ENCODE measurements at places on chromosomes 12 and 14.

DNA sequence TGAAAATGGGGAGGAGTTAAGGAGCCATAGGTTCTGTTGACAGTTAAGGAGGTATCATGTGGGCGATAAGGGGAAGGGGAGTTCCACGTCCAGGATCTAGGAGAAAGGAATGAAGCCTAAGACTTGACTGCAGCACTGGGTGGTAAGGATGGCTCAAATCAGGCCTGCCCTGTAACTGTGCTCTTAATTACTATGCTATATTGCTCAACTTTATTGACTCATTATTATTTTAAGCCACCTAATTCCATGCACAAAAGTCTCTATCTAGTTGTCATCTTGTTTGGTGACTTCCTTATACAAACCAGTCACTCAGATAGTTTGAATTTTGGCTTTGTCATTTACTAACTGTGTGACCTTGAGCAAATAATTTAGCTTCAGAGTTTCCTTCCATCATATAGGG, 242.1 kb upstream of the ARHGAP5 start:
- no peak for DNase-seq

- no peak for DNase-seq
These were observed 17.7 kb upstream of the C1S start for GRCh38 chr12:7042842-7043241.

GRCh38 chr12:54998958-54999510, 14.5 kb upstream of the TESPA1 start:
- DNase-seq = no peak

- DNase-seq = no peak
These were observed 695.6 kb upstream of the LMO3 start for GRCh38 chr12:17301544-17301943.

- DNase-seq = no peak
These were observed 661.0 kb downstream of the RPS29 start for GRCh38 chr14:48925184-48925583.

- DNase-seq = no peak
These were observed 10.3 kb downstream of the EXOC3L4 start for GRCh38 chr14:103104654-103105452.

DNA sequence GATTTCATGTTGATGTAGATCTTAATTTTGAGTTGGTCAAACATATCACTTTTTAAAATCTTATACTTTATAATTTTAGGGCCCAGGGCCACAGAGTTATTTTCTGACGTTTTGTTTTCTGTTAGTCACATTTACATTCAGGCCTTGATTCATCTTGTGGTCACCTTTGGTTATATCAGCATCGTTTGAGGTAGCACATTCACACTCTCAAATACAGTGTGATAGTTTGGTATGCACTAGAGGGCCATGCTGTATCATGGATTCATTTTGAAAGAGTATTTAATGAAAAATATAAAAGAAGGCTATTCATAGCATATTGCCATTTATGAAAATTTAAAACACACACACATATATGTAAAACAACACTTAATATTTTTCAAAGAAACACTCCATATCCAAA, 274.6 kb downstream of the RAD51B start:
- DNase-seq = no peak

DNA sequence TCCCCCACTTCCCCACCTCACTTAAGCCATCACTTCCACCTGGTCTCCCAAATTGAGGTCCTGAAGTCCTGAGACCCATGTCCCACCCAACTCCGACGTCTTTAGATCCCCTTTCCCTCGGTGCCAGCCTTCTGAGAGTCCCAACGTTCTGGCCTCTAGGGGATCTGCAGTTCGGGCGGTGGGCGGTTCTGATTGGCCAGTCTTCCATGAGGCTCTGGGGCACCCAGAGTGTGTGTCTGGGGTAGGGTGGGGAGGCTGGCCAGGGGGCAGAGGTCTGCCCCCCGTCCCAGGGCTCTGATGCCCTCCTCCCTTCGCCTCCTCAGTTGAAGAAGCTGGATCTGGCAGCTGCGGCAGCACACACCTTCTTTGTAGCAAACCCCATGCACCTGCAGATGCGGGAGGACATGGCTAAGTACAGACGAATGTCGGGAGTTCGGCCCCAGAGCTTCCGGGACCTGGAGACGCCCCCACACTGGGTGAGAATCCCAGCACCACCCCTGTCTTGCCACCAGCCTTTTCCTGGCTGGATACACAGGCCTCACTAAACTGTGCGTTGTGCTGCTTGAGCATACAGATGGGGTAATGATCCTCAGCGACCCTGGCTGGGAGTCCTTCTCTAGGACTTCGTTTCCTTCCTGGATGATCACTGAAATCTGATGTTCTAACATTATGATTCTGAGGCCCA, 1.5 kb downstream of the P3H3 start:
- no peak for DNase-seq

- DNase-seq = no peak
These were observed 180.6 kb upstream of the NUDT4 start for GRCh38 chr12:93197067-93197593.

GRCh38 chr14:64190974-64191502, 103.1 kb downstream of the ESR2 start:
- DNase-seq = no peak

DNA sequence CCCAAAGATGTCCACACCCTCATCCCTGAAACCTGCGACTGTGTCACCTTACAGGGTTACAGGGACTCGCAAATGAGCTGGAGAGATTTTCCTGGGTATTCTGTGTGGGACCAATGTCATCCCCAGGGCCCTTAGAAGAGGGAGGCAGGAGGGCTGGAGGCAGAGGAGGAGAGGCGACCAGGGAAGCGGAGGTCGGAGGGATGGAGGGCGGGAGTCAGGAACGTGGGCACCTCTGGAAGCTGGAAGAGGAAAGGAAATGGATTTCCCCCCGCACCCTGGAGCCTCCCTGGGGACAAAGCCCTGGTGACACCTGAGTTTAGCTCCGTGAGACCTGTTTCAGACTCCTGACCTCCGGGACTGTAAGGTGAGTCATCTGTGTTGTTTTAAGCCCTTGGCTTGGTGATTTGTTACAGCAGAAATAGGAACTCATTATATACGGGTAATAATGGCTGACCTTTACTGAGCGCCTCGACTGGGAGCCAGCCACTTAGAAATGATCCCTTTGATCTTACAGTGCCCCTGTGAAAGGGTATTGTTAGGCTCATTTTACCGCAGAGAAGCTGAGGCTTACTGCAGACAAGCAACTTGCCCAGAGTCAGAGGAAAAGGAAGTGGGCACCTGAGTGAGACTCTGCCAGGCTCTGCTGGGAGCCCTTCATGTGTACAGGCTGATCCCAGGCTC, 29.3 kb upstream of the FZD10 start:
- no peak for DNase-seq

DNA sequence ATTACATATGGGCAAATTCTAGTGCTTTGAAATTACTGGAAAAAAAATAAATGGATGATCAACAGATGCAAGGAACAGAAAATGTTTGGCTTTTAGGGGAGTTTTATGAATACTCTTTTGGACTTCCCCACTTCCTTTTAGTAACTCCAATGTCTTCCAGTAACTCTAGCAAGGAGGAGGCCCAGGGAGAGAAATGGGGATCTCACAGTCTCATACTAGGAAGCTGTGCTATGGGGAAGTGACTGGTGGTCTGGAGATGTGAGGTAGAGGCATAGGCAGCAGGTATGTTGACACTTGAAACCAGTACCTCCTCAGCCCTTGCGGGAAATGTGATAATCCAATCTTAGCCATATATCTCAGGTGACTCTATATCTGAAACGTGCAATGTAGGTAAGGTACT, 68.1 kb downstream of the CRADD start:
- no peak for DNase-seq

GRCh38 chr14:69693145-69693544, 73.8 kb upstream of the SRSF5 start:
- no peak for DNase-seq

DNA sequence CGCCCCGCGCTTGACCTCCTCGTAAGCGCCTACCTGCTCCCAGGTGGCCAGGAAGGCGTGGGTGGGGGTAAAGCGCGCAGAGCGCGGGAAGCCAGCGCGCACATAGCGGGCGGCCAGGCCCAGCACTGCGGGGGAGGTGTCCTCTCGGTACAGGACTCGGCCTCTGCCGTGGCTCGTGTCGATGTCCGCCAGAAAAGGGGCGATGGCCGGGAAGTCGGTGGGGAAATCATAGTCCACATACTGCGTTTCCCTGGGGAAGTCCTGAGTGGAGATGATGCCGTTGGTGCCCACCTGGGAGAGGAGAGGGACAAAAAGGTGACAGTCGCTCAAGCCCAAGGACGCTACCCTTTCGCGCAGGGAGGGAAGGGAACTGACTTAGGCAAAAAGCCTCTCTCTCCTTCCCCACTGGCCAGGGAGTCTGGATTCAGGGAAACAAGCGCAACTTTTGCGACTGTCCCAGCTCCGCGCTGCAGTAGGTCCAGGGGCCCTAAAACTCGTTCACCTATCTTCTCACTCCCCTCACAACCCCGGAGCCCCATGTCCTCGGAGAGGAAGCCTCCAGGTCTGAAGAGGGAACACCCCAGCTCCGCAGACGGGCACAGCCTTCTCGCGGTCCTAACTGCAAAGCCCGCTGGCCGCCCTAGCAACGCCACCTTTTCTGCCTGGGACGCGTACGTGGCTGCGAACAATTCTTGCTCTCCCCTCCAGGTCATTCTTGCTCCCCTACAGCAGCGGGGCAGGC, 815 bp downstream of the NID2 start:
- no peak for DNase-seq

- DNase-seq = no peak
These were observed 822.3 kb downstream of the LRFN5 start for GRCh38 chr14:42428996-42429395.

DNA sequence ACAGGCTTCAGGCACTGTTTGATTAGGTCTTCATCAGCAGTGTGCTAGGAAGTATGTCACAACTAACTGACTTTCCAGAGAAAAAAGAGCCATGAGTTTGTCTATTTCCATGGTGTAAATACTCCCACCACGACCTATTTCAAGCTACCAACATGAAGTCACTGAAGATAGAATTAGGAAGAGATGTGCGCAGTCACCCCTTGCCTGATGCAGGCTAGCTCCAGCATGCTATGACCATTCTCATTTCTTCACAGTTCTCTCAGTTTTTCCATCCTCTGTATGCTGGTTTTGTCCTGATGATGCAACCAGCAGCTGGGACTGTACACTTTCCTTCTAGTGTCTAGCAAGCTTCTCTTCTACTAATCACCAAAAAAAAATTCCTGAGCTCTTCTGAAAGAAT, 191.6 kb upstream of the NUDT4 start:
- no peak for DNase-seq

GRCh38 chr14:89563471-89563870, 146.4 kb upstream of the FOXN3 start:
- DNase-seq = no peak

DNA sequence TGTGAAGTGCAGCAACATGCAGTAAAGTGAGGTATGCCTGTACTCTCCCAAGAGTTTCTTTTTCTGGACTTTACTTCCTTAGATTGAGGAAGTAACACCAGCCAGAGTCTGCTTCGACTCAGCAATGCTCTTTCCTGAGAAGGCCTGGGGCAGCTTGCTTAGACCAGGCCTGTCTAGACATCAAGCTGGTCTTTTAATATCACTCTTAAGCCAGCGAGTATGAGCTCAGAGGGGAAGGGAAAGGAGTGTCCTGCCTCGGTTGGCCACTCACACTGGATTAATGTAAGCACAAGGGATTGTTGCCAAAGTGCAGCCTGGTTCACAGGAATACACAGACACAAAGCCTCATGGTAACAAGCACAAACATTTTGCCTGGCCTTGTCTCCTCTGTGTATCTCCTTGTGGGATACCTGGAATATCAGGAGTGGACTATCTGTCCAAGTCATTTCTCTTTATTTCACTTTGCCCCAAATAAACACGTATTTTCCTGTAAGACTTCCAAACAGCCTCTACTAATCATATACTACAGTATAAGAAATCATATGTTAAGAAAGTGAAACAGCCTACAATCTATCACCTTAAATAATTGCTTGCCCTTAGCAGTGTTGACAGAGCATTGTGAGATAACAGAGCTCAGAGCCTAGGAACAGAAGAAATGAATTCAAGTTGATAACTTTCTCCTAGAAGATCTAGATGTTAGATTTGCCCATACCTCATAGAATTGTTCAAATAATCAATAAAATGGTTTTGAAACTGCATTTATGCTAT, 121.2 kb upstream of the DAAM1 start:
- no peak for DNase-seq

DNA sequence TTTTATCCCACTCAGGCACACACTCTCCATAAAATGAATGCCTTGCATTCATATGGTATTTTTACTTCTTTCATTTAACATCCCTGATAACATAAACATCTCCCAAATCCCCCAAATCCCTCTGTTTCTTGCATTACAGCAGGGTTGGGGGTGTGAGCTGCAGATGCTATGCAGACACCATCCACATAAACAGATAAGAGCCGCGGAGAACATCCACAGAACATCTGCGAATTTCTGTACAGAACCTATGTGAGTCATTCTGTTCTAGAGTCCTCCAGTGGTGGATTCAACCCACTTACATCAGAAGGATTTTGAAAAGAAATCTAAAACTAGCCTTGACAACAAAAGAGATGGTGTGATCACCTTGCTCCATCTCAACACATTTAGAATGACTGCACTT, 20.3 kb downstream of the FBLN5 start:
- DNase-seq = no peak

DNA sequence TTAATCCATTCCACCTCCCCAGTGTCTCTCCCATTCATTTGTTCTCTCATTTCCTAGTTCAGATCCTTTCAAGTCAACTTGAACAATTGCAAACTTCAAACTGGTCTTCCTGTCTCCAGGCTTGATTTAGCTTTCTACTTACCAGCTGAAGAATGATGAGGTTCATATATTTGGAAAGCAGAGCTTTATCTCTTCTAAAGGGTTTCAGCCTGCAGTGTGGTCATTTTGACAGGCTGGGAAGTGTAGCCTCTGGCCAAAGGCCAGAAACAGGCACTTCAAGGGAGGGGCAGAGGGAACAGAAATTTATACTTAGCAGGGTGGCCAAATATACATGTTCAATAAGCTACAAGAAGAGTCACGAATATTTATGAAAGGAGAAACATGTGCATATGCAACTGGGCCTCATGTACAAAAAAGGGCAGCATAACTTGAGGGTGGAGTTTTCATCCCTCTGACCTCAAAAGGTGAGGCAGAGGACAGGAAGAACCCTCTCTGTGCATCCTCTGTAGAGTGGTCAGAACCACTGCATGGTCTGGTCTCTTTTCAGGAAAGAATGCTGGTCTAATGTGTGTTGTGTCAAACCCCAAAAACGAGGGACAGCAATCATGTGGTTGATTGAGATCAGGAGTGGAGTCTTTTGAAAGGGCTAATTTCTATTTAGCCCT, 34.0 kb upstream of the HECTD1 start:
- DNase-seq = no peak

DNA sequence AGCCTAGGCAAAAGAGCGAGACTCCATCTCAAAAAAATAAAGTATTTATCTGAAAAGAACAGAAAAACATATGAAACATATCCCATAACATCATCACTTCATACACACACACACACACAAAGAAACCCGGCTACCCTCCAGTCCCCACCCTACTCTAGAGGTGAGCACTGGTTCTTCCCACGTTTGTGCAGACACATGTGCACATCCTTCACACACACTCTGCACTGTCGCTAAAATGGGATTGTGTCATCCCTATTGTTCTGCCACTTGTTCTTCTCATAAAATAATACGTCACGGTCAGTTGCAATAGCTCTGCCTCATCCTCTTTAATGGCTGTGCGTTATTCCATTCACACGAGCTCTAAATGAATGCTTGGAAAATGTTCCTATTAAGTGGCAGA, 85.9 kb upstream of the ANO2 start:
- no peak for DNase-seq

GRCh38 chr12:65597527-65597926, 226.8 kb upstream of the HMGA2 start:
- DNase-seq = no peak
